ENCODE measurements at places on chromosomes 13 and 19.

DNA sequence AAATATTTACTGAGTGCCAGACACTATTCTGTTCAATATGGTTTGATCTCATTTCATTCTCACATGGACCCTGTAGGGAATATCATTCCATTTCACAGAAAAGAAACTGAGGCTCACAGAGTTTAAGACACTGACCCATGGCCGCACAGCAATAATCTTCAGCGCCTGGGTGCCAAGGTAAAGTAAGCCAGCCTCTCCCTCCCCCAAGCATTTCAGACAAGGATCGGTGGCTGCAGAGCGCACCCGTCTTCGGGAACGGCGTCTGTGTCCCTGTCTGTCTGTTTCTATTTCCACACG, 4.3 kb upstream of the PDE4A start:
- DNase-seq: no peak

DNA sequence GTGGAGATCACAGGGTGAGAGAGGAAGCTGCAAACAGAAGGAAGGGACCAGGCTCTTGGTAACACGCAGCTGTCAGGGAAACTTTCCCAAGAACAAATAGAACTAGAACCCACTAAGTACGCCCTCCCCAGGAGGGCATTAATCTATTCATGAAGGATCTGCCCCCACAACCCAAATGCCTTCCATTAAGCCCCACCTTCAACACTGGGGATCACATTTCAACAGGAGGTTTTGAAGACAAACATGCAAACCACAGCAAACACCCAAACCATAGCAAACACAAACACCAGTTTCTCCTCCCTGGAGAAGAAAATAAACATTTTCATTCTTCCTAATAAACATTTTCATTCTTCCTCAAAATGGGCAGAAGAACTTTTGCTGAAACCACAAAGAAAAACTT, 329.6 kb downstream of the EFNB2 start:
- no peak for DNase-seq

DNA sequence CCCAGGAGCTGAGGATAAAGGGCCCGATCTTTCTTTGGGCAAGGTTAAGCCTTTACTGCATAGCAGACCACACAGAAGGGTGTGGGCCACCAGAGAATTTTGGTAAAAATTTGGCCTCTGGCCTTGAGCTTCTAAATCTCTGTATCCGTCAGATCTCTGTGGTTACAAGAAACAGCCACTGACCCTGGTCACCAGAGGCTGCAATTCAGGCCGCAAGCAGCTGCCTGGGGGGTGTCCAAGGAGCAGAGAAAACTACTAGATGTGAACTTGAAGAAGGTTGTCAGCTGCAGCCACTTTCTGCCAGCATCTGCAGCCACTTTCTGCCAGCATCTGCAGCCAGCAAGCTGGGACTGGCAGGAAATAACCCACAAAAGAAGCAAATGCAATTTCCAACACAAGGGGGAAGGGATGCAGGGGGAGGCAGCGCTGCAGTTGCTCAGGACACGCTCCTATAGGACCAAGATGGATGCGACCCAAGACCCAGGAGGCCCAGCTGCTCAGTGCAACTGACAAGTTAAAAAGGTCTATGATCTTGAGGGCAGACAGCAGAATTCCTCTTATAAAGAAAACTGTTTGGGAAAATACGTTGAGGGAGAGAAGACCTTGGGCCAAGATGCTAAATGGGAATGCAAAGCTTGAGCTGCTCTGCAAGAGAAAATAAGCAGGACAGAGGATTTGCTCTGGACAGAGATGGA, 8.4 kb upstream of the CEACAM19 start:
- DNase-seq: no peak

GRCh38 chr19:2500841-2501261, 24.9 kb downstream of the GADD45B start:
- DNase-seq: no peak

DNA sequence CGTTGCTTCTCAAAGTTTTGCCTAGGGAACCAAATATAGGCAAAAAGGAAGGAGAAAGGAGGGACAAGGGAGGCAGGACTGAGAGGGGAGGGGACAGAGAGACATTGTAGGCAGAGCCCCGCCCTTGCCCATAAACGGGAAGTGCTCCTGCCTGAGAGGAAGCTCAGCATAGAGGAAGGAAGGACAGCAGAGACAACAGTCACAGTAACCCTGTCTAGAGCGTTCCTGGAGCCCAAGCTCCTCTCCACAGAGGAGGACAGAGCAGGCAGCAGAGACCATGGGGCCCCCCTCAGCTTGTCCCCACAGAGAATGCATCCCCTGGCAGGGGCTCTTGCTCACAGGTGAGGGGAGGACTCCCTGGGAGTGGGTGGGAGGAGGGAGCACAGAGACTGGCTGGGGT, at the start of gene CEACAM21:
CEACAM21 (plus strand) TSS at position 169 of the 400 bp plus-strand sequence; CDS start at position 278, 109 bp downstream.
- DNase-seq: no peak

GRCh38 chr19:4059891-4060620, 6.6 kb downstream of the ZBTB7A start:
- DNase-seq: no peak

- DNase-seq: no peak
These were observed 195.7 kb downstream of the SPRY2 start for GRCh38 chr13:80145171-80145690.

DNA sequence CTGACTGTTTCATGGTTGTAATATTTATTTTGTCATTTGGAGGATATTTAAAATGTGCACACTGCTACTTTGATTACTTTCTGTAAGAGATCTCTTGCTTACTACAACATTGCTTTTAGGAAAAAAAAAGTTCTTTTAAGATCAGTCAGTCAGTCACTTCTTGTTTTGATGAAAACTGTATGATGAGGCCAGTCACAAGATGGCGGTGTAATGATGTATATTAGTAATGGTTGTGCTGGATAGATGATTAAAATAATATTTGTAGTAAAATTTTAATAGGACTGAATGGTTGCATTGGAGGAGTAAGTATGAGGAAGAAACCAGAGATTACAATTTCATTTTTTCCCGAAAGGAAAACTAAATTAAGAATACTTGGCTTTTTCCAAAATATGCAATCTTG, 2411.1 kb downstream of the PCDH9 start:
- DNase-seq: no peak

GRCh38 chr19:32969549-32969948, 2.2 kb downstream of the CEP89 start:
- DNase-seq: no peak

GRCh38 chr13:43720780-43721397, 65.9 kb downstream of the ENOX1 start:
- DNase-seq: no peak

DNA sequence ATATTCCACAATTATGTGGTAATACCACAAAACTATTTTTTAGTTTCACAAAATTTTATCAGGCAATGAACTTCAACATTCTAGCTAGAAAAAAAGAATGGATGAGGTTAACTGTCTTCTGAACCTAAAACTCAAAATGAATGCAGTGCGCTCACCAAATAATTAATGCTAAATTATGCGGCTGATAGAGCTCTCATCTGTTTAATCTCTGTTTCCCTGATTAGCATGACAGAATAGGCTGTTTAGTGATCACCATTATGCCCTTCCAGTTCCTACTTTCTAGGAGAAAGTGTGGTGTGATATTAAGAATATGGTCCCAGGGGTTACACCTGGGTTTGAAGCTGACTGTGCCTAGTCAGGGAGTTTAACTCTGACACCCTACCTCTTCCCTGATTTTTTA, 42.8 kb upstream of the POSTN start:
- no peak for DNase-seq

DNA sequence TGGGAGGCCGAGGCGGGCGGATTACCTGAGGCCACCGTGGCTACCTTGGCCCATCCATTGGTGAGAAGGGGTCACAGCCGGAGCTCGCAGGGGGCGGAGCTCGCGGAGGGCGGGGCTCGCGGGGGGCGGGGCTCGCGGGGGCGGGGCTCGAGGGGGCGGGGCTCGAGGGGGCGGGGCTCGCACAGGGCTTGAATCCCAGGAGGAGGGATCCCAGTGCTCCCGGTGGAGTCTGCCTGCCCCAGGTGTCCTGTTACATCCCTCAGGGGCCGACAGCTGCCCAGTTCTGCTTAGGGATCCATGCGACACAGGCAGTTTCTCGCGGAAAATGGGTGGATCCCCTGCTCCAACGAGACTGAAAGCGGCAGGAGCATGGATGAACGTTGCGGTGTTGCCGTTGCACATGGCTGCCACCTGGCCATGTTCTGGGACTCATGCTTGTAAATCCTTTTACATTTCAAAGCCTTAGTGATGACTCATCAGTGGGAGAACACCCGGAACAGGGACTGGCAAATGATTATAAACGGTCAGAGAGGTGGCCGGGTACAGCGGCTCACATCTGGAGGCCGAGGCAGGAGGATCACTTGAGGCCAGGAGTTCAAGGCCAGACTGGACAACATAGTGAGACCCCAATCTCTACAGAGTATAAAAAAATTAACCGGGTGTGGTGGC, 25.1 kb downstream of the TMPRSS9 start:
- no peak for DNase-seq

GRCh38 chr19:46841458-46842083, 9.1 kb downstream of the AP2S1 start:
- no peak for DNase-seq

DNA sequence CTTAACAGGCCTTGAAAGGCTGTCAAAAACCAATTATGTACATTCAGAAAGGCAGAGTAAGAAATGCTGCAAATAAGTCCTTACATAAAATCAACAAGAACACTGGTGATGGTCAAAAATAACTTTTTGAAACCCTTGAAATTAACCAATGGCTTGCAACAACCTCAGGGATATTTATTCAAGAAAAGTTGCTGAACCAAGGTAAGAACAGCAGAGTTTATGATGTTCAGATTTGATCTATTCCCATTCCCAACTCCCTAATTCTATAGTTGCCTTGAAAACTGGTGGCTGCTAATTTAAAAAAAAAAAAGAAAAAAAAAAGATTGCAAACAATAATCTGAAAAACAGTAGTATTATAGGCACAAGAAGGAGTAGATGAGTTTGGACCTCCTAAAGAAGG, 109.8 kb upstream of the UFM1 start:
- DNase-seq: no peak

- no peak for DNase-seq
These were observed 12.0 kb downstream of the DLEU7 start for GRCh38 chr13:50831512-50831911.

DNA sequence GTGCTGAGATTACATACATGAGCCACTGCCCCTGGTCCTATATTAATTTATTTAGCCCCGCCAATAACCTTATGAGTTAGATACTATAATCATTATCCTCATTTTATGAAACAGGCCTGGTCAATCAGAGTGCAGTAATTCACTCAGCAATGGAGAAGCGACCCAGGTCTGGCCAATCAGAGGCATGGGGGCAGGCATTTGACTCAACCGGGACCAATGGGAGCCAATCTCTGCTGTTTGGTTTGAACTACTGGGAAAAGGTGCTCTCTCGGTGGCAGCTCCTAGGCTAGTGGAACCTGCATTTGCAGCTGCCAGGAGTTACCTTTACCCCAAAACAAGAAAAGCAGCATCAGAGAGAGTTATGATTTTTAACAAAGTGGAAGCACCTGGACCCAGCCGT, 6.6 kb downstream of the SIRT2 start:
- DNase-seq: no peak

DNA sequence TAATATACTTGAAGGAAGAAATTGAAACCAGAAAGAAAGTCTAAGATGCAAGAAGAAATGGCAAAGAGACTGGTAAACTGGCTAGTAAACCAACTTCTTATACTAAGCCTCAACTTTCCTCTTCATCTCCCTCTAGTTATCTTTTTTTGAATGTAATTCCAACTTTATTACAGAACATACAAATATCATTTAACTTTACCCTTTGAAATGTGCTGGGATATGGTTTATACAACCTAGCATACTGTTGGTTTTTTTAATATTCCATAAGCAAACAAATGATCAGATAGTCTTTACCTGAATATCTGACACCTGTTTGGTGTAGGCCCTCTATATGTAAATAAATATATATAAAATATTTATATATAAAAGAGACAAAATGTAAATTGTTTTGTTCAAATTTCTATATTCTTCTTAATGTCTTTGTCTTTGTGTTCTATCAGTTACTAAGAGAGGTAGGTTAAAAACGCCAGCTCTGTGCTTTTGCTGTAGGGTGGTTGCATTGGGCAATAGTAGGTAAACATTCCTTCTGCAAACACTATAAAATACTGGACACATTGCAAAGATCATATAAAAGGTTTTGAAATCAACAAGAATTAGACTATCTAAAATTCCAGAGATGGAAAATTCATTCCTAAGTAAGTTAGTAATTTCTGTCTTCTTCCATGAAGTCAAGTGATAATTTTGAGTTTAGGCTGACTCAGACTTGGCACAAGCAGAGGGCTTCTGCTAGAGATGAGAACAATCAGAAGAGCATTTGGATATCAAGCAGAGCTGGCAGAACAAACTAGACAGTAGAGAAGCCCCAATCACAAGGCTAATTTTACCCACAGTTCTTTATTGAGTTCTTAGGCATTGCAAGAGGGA, 383.3 kb downstream of the RFC3 start:
- no peak for DNase-seq

DNA sequence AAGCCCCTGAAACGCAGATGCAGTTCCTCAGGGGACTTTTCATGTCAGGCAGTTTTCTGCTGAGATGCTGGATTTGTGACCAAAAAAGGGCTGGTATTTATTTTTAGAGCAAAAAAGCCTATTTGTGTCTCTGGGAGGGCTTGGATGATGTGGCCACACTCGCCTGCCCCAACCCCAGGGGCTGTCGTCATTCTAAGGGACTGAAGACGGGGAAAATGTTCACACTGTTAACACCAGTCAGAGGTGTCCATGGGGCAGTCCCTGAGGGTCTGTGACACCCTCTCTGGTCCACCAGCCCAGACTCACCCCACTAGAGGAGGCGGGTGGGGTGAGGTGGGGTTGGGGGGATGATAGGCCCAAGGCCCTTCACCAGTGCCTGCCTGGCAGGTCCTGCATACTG, 15.9 kb upstream of the EPHX3 start:
- no peak for DNase-seq

GRCh38 chr13:106533101-106533942, 2.1 kb downstream of the EFNB2 start:
- no peak for DNase-seq

GRCh38 chr13:107266657-107267056, 698.7 kb upstream of the ARGLU1 start:
- DNase-seq: no peak

GRCh38 chr13:50485979-50486935, 357.2 kb downstream of the DLEU7 start:
- no peak for DNase-seq

GRCh38 chr19:19600793-19601330, 17.6 kb downstream of the PBX4 start:
- DNase-seq: no peak

DNA sequence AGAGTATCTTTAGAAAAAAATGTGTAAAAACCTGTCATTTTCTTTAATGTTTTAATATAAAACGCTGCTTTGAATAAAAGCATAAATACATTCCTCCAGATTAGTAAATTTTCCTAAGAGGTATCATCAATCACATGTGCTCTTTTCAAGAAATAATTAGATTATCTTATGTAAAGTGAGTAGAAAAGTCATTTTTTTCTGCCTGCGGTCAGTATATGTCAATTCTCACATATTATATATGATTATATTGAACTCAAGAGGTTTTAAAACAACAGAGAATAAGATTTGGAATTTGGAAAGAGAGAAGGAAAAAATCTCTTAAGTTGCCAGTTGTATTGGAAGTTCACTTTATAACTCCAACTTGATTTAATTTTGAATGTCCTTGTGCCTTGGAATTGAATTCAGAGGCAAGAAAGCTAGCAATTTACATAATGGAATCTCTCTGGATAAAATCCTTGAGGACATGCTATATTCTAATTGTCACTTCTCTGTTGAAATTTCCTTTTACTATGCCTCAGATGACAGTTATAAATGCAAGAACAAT, 740.1 kb upstream of the SPRY2 start:
- no peak for DNase-seq
